ENCODE measurements at places on chromosomes 7 and 10. TPM values are rescaled to one million over a fixed set of nuclear protein-coding genes. Genes with fewer than 3 reads are reported as not detected.

DNA sequence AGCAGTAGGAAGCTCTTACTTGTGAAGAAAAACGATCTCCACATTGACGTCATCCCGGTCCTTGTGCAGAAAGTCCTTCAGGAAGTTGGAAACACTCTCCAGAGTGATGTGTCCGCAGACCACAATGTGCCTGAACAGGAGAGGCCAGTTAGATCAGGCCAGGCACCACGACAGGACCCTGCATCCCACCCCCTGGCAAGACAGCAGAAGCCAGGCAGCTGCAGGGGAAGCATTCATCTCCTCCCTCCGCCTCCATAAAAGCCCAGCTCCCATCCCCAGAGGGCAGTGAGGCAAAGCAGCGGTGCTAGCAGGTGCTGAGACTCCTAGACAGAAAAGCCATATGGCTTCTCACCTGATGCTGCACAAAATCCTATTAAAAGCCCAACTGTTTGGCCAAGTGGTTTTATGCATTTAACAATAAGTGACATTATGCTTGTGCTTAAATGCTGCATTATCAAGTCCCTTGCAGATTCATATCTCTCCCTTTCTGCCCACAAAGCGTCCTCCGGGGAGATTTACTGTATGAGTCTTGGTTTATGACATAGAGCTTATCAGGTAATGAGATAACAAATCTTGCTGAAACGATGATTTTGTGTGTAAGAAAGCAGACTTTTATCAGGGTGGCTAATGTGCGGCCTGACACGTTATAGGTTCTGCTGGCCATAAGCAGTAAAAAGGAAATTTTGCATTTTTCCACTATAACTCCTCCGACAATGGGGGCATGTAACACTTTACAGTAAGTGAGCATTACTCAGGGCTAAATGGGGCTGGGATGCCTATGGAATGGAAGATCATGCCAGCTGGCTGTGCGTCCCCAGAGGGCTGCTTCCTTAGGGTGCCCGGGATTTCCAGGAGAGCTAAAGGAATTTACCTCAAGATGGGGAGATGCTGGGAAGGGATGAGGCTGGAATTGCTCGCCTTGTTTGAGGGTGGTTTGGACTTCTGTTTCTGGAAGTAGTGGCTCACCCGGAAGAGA lies 546.9 kb downstream of the KCNMA1 start:
- no peak for DNase-seq

The PTPRZ1 gene
- total RNA-seq: 3.0 TPM

The WIPF3 gene
- 6.1 TPM for total RNA-seq

DNA sequence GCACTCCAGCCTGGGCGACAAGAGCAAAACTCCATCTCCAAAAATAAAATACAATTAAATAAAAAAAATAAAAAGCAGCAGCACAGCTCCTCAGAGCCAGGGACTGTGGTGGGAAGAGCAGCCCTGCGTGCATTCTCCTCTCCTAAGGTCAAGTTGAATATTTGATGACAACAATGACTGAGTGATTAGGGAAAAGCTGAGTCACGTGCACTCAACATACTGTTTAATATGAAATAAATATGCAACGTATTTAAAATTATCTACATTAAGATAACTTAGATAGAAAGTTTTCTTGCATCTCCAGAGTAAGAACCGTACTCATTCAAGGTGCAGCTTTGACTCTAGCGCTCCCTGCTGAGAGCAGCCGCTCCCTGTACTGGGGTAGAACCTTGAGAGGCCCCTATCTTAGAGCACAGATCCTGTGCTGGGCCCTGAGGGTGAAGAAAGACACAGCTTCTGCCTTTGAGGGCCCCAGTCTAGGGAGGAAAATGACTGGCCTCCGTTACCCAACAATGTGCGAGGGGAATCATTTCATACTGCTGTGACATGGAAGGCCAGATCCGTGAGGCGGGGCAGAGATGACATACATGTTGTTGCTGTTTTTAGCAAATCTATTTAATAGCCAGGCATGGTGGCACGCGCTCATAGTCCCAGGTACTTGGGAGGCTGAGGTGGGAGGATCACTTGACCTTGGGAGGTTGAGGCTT lies 81.1 kb downstream of the SVIL start:
- DNase-seq: no peak

GRCh38 chr7:67484244-67484751 lies 487.7 kb downstream of the TYW1 start:
- peak; percentile 91 for DNase-seq
